ENCODE measurements at places on chromosomes 13 and 19. TPM values are rescaled to one million over a fixed set of nuclear protein-coding genes. Genes with fewer than 3 reads are reported as not detected.

The RYR1 gene
- total RNA-seq = under 0.01 TPM

The DUXA gene
- not detected for total RNA-seq

The OR4F17 gene
- not detected for total RNA-seq

The NDFIP2 gene
- total RNA-seq = 61.0 TPM

The ZNF835 gene
- under 0.01 TPM for total RNA-seq

The GJB6 gene
- not detected for total RNA-seq

The N4BP2L1 gene
- 0.43 TPM for total RNA-seq

The CBLC gene
- 0.57 TPM for total RNA-seq

The SULT2A1 gene
- not detected for total RNA-seq

The BST2 gene
- 6.2 TPM for total RNA-seq

The FAM124A gene
- 1.4 TPM for total RNA-seq

The SHC2 gene
- total RNA-seq = 3.5 TPM

The MATK gene
- total RNA-seq = not detected

The KIR2DL1 gene
- total RNA-seq = not detected

The EFNB2 gene
- 2.2 TPM for total RNA-seq

The UBE2L5 gene
- not detected for total RNA-seq

The IZUMO2 gene
- total RNA-seq = not detected

The DKKL1 gene
- total RNA-seq = not detected

The CEACAM7 gene
- total RNA-seq = not detected

The SHANK1 gene
- 4.9 TPM for total RNA-seq

The CLPTM1 gene
- 71.7 TPM for total RNA-seq

The HIF3A gene
- 5.5 TPM for total RNA-seq

The PRODH2 gene
- total RNA-seq = not detected

The ZNF829 gene
- total RNA-seq = 4.4 TPM

The OLFM2 gene
- 18.5 TPM for total RNA-seq

The CAPN12 gene
- total RNA-seq = not detected

The DPRX gene
- not detected for total RNA-seq

The UGGT2 gene
- 69.4 TPM for total RNA-seq

The SPC24 gene
- 110 TPM for total RNA-seq

All from placental pericyte (primary cell).